ENCODE measurements at places on chromosomes 5 and 9. TPM values are rescaled to one million over a fixed set of nuclear protein-coding genes. Genes with fewer than 3 reads are reported as not detected.

GRCh38 chr9:87883274-87883673 is 597 bp downstream of the SPATA31E1 start:
- DNase-seq: no peak

- no peak for DNase-seq
Observed at GRCh38 chr9:91346644-91347043, 15.1 kb downstream of the AUH start.

- DNase-seq: no peak
Observed at GRCh38 chr9:111992523-111992922, 95.9 kb downstream of the UGCG start.

DNA sequence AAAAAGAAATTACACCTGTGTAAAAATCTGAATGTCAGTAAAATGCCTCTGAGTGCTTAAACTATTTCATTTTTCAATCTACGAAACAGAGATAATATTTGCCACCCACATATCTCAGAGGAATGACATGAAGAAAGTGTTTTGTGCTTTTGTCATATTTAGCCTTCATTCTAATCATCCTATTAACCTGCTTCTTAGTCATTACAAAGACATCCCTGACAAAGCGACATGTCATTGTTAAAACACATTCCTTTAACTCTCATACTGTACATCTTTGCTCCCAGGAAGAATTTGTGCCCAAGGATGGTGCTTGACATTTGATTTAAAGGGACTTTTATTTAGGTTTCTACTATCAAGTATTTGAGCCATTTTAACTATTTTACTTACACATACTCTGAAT is 275.9 kb downstream of the DMRTA1 start:
- no peak for DNase-seq

SPRY4 gene
- total RNA-seq: 67.9 TPM

TSC1 gene
- 61.3 TPM for total RNA-seq

DNA sequence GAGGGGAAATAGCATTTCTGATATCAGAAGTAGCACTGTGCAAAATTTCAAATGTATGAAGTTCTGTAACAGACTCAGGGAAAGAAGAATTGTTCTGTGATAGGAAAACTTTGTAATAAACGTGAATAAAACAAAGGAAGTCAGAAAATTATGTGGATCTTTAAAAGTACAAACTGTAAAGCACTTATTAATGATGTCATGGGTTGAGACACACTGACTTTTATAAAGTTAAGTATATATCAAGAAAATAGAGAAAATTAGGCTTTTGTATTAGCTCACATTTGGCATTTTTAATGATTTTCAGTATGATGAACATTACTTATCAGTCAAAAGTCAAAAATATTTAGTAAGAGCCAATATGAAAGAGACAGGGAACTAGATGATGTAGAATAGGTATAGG is 1081.7 kb upstream of the EDIL3 start:
- DNase-seq: no peak

PCDH1 gene
- total RNA-seq: 29.4 TPM

SVEP1 gene
- 74.6 TPM for total RNA-seq

- DNase-seq: no peak
Observed at GRCh38 chr5:114360816-114361723, 800 bp upstream of the KCNN2 start.

DNA sequence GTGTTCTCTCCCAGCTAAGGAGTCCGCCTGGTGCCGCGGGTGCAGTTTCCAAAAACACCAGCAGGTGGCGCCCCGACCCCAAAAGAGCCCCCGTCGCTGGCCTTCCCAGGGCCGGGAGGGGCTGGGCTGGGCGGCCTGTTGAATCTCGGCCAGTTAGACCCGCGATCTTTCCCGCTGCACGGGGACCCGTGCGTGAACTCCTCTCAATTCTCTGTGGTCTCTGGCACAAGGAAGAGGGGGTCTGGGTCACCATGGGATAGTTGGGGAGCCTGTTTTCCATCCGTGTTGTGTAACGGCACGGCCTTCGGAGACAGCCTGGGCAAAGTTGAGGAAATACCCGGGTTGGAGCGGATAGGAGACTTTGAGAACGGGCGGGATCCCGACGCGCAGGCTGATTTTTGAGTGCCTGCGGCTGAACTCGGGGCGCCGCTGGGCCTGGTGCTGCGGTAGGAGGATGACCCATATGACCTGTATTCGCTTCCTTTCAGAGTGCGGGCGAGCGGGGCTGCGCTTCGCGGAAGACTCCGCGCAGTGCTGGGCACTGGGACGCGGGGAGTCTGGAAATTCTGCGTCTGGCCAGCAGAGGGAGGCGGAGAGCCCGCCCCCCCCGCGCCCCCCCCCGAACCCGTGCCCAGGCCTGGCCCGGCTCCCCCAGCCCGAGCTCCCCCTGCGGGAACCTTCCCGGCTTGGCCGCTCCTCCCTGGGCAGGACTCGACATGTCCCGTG is 7.9 kb upstream of the PSD2 start:
- DNase-seq: peak; percentile 97

- no peak for DNase-seq
Observed at GRCh38 chr5:59955241-59955640, 61.7 kb upstream of the PDE4D start.

IFT74 gene
- total RNA-seq: 7.5 TPM

- no peak for DNase-seq
Observed at GRCh38 chr9:4413856-4414255, 76.4 kb upstream of the SLC1A1 start.

GFI1B gene
- not detected for total RNA-seq

- no peak for DNase-seq
Observed at GRCh38 chr9:16809912-16810610, 60.4 kb downstream of the BNC2 start.

TNFSF15 gene
- 0.81 TPM for total RNA-seq

GPRIN1 gene
- 0.87 TPM for total RNA-seq

- peak; percentile 71 for DNase-seq
Observed at GRCh38 chr9:135244271-135245221, 157.1 kb downstream of the OLFM1 start.

- DNase-seq: no peak
Observed at GRCh38 chr5:24497145-24497544, 147.6 kb downstream of the CDH10 start.

- DNase-seq: no peak
Observed at GRCh38 chr5:76175821-76176403, 92.7 kb downstream of the SV2C start.

GRCh38 chr5:27290172-27290571 is 251.8 kb upstream of the CDH9 start:
- no peak for DNase-seq

- no peak for DNase-seq
Observed at GRCh38 chr5:91742550-91742949, 359.4 kb upstream of the ARRDC3 start.

GRCh38 chr5:36438765-36439561 is 137.3 kb upstream of the RANBP3L start:
- DNase-seq: no peak

DNA sequence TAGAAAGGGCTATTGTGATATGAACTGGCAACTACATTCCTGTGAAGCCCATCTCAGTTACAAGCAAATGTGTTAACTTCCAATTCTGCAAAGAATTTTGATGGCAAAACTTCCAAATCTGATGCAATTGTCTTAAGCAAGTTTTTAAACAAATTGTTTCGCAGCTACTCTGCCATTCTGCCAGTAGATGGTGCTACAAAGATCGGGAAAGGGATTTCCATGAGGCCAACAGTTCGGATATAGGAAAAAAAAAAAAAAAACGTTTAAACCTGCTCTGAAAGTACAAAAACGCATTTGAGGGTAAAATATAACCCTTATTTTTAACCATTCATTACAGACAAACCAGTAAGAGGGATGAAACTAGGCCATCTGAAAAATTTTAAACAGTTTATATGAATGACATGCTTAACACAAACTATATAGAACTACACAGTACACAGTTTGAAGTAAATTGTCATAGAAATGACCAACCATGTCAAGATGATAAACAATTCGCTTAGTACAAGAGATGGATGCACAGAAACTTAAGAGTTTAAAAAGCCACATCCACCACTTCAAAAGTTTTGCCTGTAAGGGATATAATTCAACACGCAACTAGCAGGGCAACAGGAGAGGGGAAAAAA is 2.2 kb downstream of the HNRNPA0 start:
- no peak for DNase-seq

FAM221B gene
- not detected for total RNA-seq

GRCh38 chr9:129671519-129671918 is 6.1 kb downstream of the PRRX2 start:
- DNase-seq: no peak

- DNase-seq: no peak
Observed at GRCh38 chr5:18057725-18058124, 423.5 kb downstream of the TAF11L14 start.

GRCh38 chr9:79369676-79370075 is 202.1 kb upstream of the TLE4 start:
- DNase-seq: no peak

PAEP gene
- not detected for total RNA-seq

DNA sequence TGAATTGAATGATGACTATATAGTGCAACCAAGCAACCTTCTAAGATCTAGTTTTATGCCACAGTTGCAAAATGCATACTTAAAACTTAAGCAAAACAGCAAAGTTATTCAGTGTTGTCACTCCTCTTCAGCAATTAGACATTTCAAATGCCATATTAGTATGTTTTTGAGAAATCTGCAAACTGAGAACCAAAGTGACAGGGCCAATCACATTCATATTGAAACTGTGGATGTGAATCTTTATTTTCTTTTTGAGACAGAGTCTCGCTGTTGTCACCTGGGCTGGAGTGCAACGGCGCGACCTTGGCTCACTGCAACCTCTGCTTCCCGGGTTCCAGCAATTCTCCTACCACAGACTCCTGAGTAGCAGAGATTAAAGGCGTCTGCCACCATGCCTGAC is 249.2 kb upstream of the EFNA5 start:
- DNase-seq: no peak

DNA sequence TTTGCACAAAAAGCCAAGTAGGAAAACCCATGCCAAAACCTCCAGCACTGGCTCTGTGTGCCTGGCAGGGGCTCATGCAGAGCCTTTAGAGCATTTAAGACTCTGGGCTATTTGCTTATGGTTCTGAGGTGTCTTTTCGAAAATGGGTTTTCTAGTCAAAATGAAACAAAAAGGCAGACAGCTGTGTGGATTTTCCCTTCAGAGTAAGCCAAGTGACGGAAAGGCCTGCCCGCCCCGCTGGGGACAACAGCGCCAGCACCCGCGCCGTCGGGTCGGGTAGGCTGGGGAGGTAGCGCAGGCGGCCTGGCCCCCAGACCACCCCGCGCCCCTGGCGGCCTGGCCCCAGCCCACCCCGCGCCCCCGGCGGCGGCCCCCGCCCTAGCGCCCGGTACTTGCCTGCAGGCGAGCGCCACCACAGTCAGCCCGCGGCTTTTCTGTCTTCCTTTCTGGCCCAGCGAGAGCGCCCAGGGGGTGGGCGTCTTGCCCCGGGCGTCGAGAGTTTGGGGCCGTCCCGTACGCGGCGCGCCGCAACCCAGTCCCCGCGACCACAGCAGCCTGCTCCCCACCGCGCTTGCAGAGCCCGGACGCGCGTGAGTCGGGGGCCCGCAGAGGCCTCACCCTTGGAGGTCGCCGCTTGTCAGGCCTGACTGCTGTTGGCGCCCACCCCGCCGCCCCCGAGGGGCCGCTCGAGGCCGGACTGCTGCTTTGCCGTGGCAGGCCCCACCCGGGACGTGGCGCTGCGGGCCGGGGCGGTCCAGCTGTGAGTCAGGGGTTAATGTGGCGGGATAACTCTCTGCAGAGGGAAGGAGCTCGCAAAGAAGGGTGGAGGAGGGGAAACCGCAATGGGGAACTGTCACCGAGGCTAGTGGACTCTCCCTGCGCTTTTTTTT is at the start of gene TICAM2:
Gene TICAM2 (minus strand): TSS at position 779 of the 890 bp plus-strand sequence. CDS start 21,223 bp downstream, outside the sequence.
- peak; percentile 86 for DNase-seq

POU5F2 gene
- 2.8 TPM for total RNA-seq

GRCh38 chr5:36089989-36090388 is 23.3 kb upstream of the UGT3A2 start:
- no peak for DNase-seq

ACOT12 gene
- 0.18 TPM for total RNA-seq

- no peak for DNase-seq
Observed at GRCh38 chr9:68585034-68585761, 44.5 kb upstream of the TMEM252 start.

DNA sequence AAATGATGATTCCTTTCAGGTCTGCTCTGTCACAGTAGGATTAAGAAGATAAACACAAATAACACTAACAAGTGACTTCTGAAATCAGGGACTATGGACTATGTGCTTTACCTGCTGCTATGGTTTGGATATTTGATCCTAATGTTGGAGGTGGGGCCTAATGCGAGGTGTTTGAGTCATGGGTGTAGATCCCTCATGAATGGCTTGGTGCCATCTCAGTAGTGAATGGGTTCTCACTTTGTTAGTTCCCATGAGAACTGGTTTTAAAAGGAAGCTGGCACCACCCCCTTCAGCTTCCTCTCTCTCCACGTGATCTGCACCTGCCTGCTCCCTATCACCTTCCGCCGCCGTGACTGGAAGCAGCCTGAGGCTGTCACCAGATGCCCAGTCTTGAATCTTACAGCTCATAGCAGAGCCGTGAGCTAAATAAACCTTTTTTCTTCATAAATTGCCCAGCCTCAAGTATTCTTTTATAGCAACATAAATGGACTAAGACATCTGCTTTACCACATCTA is 3.3 kb downstream of the PPIC start:
- DNase-seq: no peak

DNA sequence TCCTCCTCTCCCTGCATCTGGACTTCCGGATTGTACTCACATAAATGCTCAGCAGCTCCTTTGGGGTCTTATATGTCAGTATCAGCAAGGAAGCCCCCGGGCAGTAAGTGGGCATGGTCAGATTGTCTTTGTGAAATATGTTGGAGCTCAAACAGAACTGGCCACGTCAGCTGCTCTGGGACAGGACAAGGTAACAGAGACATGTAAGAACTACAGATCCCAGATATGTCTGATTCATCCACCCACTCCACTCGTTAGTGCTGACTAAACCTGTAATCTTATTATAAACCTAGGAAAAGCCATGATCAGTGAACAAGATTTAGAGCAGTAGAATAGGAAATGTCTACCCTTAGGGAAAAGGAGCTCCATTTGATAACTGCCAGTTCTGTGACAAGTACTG is 561.8 kb downstream of the CETN3 start:
- DNase-seq: no peak

DNA sequence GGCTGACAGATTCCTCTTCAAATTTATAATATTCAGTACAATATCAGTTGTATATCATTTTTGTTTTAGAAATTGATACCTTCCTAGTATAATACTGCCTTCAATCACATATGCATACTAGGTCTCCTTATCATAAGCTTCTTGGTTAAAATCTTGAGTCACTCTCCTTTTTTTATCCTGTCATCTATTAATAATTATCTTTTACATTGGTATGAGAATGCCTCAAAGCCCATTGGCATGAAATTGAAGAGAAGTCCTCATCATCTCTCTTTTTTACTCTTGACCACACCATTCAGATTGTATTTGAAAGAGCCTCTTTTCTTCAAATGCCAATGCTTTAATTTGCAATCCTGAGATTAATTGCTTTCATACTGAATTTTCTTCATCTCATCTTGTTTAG is 810.3 kb downstream of the BRINP1 start:
- DNase-seq: no peak

DNA sequence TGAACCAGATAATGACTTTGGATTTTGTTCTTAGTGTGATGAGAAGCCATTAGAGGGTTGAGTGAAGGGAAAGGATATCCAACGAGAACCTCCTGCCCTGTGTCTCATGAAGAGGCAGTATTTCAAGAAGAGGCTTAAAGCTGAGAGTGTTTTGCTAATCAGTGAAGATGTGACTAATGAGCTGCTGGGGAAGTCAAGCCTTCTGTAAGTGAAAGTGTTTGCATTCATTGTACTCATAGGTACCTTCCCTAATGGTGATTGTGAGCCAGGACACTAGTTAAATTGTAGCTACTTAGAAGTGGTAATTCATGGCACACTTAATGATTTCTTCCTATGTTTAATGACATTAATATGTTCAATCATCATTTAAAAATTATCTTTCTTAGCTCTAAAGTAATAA is 23.7 kb downstream of the PIP5K1B start:
- DNase-seq: no peak

ORM2 gene
- not detected for total RNA-seq

INVS gene
- 19.6 TPM for total RNA-seq
